ENCODE measurements at places on chromosomes 2 and 18.

DNA sequence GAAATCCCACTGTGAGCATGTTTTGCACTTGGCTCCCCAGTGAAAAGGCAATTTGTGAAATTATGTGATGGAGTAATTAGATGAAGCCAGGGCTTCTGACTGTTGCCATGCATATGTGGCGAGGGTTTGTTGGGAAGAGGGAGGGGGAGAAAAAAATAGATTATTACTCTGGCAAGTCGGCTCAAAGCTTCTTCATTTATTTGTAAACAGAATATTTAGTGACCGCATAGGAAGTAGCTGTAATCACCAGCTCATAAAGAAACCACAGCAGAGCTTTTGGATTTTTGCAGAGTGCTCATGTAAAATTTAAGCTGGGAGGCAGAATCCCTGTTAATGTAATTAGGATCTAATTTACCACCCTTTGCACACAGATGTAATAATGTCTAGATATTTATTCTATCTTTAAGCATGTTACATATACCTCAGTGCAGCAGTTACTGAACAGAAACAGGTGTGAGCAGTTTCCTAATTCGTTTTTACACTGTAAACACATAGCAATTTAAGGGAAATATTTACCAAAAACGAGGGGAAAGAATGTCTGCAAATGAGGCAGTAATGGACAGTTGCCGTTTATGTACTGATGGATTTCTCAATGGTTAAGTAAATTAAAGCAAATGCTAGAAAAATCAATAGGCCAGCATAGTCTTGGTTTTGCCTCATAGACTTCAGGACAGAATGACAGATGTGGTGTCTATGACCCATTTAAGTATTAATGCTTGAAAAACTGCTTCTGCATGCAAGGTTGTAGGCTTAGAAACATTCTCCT is 87.9 kb downstream of the MEIS1 start:
- DNase-seq = peak; percentile 69

- DNase-seq = no peak
Observed at GRCh38 chr2:195859513-195859912, 202.5 kb downstream of the SLC39A10 start.

GRCh38 chr2:51448911-51449310 is 417.0 kb upstream of the NRXN1 start:
- DNase-seq = no peak

DNA sequence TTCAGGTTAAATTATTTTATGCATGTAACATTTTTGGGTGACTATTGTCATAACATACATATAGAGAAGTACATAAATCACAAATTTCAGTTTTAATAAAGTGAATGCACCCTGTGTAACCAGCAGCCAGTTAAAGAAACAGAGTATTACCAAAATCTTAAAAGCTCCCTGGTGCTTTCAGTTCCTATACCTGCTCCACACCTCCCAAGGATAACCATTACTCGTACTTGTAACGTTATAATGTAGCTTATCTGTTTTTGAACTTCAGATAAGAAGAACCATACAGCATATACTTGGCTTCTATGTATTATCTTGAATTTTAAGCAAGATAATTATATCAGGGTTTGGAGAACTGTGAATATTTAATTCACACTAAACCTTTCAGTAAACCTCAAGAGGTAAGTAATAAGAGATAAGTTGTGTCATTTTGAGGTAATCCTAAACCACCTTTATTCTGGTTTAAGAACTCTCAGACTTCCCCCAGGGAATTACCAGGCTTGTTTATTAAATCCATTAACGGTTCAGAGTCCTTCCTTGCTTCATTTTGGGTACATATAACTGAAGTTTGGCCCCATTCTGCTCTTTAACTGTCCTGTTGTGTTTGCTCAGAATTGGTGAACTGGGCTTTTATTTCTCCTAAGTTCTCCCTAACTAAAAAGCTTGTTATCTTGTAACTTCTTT is 58.6 kb downstream of the LCLAT1 start:
- DNase-seq = peak; percentile 31

- DNase-seq = no peak
Observed at GRCh38 chr18:49788327-49788898, 24.9 kb downstream of the ACAA2 start.

DNA sequence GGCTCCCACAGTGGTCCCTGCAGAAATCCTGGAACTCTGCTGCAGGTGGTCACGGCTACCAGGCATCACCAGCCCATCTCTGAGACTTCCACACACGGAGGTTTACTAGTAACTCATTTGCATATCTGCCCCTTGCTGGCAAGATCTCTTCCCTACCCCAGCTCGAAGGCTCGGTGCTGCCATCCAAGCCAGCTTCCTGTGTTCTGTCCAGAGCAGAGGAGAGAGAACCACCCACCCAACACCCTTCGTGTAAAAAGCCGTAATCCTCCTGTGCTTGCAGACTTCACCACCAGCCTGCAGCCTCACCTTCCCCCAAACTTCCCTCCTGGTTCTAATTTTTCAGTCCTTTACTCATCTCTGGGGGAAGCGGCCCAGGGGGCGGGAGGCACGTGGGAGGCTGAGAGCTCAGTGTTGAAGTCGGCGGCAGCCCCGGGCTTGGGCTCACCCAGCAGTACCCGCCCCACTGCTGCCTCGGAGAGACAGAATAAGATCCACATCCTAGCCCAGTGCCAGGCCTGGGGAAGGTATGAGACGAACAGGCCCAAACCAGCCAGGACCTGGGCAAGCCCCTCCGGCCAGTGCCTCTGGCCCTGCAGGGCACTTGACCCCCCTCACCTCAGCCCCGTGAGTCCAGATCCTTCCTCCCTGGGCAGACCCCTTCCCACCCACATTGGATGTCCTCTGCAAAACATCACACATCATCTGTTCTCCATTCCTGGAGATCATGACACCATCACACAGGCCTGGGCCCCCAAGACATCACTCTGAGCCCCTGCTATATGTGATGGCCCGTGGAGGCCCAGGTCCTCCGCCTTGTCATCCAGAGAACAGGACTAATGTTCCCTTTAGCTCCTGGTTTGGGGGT is 145.8 kb upstream of the ID2 start:
- DNase-seq = no peak

DNA sequence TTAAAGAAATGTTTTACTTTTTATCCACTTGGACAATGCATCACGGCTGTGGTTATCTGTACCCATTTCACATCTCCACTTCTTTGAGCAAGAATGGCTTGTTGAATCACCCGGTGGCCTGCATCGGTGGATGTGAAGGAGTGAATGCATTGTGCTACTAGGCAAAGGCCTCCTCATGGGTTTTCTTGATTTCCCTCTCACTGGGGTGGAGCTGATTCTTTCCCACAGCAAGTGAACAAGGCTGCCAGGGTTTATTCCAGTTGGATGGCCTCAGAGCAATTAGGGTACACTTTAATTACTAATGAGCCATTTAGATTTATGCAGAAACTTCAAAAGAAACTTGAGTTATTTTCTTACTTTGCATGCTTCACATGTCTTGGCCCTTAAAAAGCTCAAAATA is 387.1 kb downstream of the RND3 start:
- DNase-seq = no peak

DNA sequence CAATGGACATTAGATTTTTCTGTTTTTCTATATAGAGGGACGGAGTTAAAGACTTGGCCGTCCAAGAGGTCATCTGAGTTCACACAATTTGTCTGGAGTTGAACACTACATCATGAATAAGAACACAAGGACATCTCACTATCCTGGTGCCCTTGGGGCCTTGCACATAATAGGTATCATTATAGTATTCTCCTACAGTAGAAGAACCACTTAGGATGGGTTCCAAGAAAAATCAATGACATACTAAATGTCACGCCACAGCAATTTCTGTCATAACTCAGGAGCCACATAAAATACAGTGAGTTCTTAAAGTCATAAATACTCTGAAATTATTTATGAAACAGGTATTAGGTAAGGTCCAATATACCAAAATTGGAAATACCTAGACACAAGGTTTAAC is 154.4 kb downstream of the NCKAP5 start:
- DNase-seq = no peak

- DNase-seq = no peak
Observed at GRCh38 chr18:72999971-73000607, 132.3 kb upstream of the NETO1 start.

- DNase-seq = peak; percentile 4
Observed at GRCh38 chr2:105378921-105379383, 19.9 kb downstream of the FHL2 start.

GRCh38 chr2:45935791-45936622 is 284.5 kb downstream of the PRKCE start:
- peak; percentile 89 for DNase-seq

GRCh38 chr2:105243961-105244360 is 2.4 kb downstream of the GPR45 start:
- DNase-seq = peak; percentile 36

DNA sequence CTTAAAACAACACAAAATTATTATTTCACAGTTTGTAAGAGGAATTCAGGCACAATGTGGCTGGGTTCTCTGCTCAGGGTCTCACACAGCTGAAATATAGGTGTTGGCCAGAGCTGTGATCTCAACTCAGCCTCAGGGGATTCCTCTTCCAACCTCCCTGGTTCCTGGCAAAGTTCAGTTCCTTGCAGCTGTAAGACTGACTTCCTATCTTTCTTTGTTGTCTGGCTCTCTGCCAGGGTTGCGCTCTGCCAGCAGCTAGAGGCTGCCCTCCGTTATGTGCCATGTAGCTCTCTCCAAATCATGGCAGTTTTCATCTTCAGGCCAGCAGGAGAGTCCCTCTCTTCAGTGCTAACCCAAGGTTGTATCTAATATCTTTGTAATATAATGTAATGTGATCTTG is 272.5 kb upstream of the KCNJ3 start:
- peak; percentile 63 for DNase-seq

DNA sequence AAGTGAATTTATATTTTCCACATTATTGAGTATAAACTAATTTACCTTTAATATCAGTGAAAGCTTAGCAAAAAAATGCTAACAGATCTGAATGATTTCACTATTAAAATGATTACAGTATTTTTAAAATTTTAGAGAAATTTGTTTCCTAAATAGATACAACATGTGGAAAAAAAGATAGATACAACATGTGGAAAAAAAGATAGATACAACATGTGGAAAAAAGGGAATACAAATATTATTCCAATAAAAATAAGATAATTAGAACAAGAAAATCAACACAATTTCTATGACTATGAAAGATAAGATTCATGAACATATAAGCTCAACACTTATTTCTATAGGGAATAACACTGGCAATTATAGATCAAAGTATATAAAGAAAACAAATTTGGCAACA is 865.9 kb upstream of the VRK2 start:
- no peak for DNase-seq

- peak; percentile 41 for DNase-seq
Observed at GRCh38 chr18:42976869-42977590, 138.5 kb downstream of the RIT2 start.

- DNase-seq = no peak
Observed at GRCh38 chr2:365367-366275, 77.7 kb upstream of the ALKAL2 start.

DNA sequence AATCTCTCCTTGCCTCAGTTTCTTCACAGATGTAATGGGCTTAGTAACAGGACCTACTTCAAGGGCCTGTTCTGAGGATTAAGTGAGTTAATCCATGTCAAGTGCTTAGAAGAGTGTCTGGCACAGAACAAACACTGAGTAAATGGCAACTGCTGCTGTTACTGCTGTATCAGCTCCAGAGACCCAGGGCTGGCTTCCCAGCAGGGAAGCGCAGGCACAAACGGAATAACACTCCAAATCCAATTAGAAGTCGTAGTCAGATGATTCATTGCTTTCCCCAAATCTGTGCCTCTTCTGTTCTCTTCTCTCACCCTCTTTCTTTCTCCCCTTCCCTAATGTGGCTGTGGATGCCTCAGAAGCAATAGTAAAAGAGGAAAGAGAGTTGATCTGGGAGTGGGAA is 101.1 kb upstream of the FZD7 start:
- DNase-seq = peak; percentile 48

GRCh38 chr2:63866009-63866709 is 24.5 kb downstream of the UGP2 start:
- no peak for DNase-seq

DNA sequence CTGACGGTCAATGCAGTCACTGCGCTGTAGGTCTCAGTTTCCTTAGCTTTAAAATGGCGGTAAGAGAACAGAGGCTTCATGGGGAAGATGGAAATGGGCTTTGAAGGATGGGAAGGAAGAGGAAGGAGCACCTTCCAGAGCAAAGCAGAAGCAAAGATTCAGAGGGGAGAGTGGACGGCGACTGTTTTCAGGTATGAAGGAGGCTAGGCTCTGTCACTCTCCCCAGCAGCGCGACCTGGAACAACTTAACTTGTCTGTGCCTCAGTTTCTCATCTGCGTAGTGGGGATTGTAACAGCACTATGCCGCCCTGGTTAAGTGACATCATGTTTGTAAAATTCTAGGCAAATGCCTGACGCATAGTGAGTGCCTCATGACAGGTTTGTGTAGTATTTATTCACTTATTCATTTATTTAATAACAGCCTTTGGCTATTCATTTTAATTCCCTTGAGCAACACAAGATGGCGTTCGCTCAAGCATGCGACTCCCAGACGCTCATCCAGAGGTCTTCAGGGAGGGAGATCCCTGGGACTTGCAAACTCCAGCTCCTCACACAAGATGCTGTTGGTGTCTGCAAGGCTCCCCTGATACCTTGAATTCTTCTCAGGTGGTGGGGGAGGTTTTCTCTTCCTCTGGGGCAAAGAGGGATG is 336.3 kb downstream of the DYSF start:
- no peak for DNase-seq

DNA sequence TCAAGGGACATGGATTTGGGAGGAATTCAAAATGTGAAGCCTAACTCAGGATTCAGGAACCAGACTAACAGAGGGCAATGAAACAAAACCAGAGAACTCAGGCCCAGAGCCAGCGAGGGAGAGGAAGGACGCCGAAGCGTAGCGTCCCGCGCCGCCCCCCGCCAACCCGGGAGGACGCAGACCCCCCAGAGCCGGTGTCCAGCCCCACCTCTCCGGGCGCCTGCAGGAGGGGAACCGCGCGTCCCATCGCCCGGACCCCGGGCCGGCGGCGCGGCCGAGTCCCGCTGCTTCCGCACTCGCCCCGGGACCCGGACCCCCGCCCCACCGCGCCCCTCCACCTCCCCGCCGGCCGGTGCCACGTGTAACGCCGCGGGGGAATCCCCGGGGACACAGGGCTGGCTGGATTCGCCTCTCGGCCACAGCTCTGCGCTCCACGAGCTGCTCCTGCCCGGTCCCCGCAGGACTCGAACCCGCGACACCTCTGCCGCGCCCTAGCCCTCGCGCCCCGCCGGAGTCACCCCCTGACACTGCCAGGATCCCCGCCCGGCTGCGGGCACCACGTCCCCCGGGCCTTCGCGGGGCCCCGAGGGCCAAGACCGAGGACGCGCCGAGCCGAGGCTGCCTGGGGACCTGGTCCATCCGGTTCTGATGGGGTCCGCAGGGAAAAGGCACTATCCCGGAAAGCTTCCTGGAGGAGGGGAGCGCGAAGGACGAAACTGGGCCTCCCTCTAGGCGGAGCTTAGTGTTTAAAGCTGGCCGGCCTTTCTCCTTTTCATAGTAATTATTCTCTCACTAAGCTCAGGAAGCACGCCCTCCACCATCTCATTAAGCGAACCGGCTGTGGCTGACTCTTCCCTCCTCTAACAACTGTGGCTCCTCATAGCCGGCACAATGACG is 40.4 kb upstream of the FAM124B start:
- peak; percentile 72 for DNase-seq

Measured in NCI-H69 (cell line).